OCI-M1 (cell line): ENCODE measurements at places on chromosomes 7 and 10.

DNA sequence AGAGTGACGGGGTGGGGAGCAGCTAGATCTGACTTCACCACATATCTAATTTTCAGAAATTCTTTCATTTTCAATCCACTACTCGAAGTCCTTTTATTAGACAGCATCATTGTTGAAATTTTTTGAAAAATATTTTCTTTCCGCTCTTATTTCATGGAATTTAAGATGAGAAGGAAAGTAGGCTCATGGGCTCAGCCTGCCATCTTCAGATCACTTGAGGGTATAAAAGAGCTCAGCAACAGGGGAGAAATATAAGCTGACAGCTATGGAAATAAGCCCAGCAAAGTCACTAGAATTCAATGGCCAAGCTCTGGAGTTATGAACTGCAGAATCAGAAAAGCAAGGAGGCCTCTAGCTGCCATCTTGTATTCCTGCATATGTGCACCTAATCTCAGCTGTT is 389.1 kb downstream of the XPNPEP1 start:
- no peak for DNase-seq

- DNase-seq, result peak; percentile 65
Observed at GRCh38 chr10:21715531-21716195, 181.6 kb downstream of the MLLT10 start.

- no peak for DNase-seq
Observed at GRCh38 chr10:97274828-97275227, 17.6 kb downstream of the ARHGAP19 start.

DNA sequence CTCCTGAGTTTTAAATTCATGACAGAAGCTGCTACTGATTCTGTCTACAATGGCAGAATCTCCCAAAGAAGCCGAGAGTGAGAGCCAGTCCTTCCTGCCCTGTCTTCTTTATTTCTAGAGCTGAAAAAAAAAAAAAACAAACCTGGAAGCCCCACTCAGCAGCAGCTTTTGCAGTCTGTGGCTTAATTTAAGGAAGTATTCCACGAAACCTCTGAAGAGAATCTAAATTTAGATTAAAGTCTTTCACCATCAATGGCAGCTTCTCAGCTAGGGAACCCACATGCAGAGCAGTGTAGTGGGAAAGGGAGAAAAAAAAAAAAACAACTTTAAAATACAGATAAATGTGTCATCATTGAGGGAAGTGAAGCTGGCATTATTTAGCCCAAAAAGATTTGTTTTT is 23.4 kb downstream of the SMURF1 start:
- peak; percentile 88 for DNase-seq

DNA sequence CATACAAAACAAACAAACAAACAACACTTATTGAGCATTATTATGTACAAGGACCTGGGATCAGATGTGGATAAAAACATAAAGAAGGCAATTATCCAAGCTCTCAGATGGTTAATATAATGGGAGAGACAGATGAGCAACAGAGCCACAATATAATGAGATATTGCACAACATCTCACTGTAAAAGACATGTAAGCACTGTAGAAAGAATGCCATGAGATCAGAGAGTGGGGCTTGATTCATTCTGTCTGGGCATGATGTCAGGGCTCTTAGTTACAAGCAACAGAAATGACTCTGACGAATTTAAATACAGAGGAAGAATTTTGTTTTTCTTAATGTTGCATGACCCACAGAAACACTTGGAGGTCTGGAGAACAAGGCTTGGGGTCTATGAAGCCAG is 164.7 kb upstream of the PLXDC2 start:
- no peak for DNase-seq

DNA sequence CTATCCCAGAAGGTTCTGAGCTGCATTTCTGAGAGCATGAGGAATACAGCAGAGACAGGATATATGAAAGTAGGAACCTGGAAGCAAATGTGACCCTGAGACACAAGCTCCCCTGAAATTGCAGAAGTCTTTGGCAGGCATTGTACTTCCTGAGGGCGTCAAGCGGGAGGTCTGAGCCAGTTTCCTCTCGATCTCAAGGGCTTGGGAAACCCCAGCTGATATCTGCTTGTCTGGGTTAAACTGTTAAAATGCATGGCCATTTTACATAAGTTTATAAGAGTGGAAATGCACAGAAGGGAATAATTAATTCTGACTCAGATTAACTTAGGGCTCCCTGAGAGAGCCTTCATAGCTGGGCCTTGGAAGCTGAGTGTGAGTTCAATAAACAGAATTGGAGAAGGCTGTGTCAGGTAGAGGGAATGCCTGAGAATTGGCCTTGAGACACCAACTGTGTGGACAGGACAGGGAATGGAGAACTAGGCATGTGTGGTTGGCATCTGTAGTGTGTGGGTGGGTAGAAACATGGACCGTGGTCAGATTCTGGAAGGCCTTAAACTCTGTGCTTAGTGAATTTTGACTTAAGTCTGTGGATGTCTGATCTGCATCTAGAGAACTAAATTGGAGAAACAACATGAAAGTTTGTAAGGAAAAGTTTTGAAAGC is 53.3 kb downstream of the WIPF3 start:
- no peak for DNase-seq

DNA sequence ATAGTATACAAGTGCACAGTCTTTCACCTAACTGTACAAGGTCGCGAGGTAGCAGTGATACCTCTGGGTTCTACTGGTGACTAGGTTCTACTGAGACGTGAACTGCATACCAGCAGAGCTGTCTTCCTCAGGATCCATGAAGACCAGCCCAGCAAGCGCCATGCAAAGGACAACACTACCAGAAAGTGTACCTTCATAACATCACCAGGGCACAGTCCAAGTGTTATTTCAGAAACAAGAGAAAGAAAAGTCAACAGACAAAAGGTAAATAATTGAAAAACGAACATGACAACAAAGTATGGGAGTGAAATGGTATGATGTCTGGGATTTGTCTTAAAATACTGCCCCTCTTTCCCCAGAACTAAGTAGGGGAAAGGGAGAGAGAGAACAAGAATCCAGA is 141.1 kb upstream of the ASAH2 start:
- DNase-seq, result no peak

DNA sequence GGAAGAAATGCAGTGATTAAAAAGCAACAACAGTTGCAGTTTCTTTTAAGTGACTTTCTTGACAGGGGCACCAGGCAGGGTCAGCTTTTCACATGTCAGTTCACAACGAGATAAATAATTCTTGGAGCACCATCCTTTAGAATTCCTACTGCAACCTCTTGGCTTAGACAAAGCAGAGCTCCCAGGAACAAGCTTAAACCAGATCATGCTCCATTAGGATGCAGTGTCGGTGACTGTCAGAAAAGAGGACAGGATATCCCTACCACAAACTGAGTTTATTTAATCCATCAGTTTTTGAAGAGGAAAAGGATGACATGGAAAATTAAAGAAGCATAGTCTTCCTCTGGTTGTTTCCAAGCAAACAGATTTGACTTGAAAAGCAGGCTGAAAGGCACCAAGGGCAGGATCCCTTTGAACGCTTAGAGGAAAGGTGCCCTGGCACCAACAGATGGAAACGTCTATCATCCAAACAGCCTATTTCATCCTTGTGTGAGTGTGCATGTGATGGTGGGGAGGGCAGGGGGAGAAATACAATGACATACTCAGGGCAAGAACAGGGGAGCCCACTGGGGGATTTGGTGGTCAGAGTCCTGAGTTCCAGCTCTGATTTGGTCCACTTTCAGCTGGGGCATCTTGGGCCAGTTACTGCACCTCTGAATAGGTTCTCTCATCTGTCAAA is 332.1 kb upstream of the AOAH start:
- DNase-seq, result no peak

GRCh38 chr7:81973117-81973516 is 203.3 kb upstream of the HGF start:
- DNase-seq, result peak; percentile 20

- peak; percentile 66 for DNase-seq
Observed at GRCh38 chr10:92849576-92850090, 1.3 kb downstream of the EXOC6 start.
